ENCODE measurements at places on chromosomes 13 and 19. TPM values are rescaled to one million over a fixed set of nuclear protein-coding genes. Genes with fewer than 3 reads are reported as not detected.

- H3K27ac ChIP-seq: peak overlapping the region; percentile 99
- no peaks in the 10 kb centered on the region for H3K27me3 ChIP-seq
- H3K36me3 ChIP-seq: peaks cover 2% of the 10 kb centered on the region
- H3K4me1 ChIP-seq: peaks cover 32% of the 10 kb centered on the region
Measured at GRCh38 chr19:40797963-40798682, 868 bp upstream of the EGLN2 start.

DNA sequence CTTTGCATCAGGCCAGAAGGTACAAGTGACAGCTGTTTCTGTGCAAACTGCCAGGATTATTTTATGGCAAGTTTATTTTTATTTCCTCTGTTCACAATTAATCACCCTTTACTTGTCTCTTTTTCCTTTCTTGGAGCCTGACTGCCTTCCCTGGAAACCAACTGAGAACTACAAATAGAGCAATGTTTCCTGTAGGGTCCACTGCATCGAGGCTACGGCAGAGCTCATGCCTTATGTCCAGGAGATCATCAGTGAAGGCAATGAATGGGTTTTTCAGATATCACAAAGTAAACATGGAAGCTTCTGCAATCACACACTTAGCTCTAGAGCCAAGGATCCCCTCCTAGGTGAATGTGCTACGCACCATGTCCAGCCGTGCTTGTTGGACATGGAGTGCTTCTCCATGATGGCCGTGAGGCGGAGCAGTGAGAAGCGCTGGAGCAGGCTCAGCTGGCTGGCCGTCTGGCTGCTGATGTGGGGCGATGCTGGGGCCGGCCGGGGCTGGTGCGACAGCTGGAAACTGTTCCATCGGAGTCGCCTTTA is 110.9 kb downstream of the KL start:
- no peak overlapping the region for H3K27ac ChIP-seq
- H3K36me3 ChIP-seq: peaks cover 24% of the 10 kb centered on the region
- no peaks in the 10 kb centered on the region for H3K27me3 ChIP-seq
- DNase-seq: no peak

GRCh38 chr19:10538204-10538983 is 5.3 kb upstream of the ATG4D start:
- H3K4me1 ChIP-seq: peaks cover 7% of the 10 kb centered on the region
- peaks cover 69% of the 10 kb centered on the region for H3K27me3 ChIP-seq
- H3K36me3 ChIP-seq: no peaks in the 10 kb centered on the region

The KLK10 gene
- total RNA-seq: 2.1 TPM

GRCh38 chr19:42409477-42409876 is 17.7 kb downstream of the LIPE start:
- no peaks in the 10 kb centered on the region for H3K27me3 ChIP-seq
- DNase-seq: no peak
- H3K4me1 ChIP-seq: peaks cover 5% of the 10 kb centered on the region
